ENCODE measurements at places on chromosomes 3 and 15.

GRCh38 chr3:69330891-69331400, 54.9 kb downstream of the FRMD4B start:
- DNase-seq, result no peak

DNA sequence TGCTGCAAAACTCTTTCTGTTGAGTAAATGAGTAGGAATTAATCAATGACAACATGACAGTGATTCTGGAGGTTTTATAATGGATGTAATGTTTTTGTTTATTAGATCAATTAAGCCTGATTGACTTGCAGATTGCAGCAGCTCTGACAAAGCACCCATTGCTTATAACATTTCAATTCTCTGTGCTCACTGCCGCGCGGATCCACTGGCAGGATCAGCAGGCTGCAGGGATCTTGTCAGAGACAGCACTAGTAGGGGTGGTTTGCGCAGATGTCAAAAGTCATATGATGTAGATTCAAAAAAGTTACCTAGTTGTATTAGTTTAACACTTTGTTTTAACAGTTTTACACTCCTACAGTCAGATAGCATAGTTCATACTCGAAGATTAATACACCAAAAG, 93.4 kb downstream of the MBNL1 start:
- DNase-seq, result peak; percentile 30

DNA sequence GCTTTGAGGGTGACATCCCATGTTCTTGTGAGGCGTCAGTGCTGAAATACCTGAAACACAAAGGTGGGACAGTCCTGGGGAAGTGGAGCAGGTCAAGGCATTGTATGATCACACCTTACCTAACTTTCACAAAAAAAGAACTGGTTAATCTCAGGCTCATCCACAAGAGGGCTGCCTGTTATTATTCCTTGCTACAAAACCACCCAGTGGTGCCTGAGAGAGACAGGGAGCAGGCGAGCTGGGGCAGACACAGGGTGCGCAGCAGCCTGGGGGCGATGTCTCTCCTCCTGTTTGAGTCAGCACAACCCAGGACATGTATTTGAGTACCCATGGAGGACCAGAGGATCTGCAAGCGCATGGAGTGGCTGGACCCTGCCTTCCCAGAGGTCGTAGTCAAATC, 316.8 kb upstream of the ATP10A start:
- no peak for DNase-seq

- DNase-seq, result peak; percentile 78
Measured at GRCh38 chr3:123660900-123661299, 76.0 kb upstream of the HACD2 start.
